Effector memory CD8-positive, alpha-beta T cell (primary cell): ENCODE measurements at places on chromosomes 2 and 18.

DNA sequence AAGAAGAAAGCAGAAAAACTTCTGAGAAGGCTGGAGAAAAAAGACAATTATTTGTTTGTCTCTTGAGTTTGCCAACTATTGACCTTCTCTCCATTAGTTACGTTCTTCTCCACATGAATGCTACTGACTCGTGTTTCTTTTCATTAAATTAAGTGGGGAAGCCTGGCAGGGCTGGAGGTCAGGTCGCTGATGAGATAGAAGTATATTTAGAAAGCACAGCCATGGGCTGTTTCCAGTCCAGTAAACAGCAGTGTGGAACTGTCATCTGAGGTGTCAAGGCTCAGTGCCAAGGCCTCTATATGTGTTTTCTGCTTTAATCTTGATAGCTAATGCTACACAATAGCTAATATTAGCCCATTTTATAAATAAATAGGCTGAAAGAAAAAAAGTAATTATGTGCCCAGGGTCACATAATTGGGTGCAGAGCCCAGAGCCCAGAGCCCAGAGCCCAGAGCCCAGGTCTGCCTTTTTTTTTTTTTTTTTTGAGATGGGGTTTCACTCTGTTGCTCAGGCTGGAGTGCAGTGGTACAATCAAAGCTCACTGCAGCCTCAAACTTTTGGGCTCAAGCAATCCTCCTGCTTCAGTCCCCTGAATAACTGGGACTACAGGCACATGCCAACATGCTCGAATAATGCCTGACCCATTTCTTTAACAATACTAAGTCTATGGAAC lies 6.3 kb downstream of the MSGN1 start:
- DNase-seq = no peak

DNA sequence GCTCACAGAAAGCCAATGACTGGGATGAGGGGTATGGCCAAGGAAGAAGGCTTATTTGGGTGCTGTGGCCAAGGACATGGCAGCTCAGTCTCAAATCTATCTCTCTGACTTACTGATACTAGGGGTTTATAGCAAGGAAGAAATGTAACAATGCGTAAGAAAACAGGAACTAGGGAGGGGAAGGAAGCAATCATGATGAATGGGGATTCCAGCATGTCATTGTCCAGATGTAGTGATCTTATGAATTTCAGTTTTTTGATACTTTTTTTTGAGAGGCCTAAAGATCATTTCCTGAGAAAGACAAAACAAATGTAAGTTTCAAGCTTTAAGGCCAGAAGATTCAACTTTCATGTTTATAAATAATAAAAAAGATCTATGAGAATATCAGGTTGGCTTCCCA lies 298.6 kb upstream of the FAM98A start:
- no peak for DNase-seq

DNA sequence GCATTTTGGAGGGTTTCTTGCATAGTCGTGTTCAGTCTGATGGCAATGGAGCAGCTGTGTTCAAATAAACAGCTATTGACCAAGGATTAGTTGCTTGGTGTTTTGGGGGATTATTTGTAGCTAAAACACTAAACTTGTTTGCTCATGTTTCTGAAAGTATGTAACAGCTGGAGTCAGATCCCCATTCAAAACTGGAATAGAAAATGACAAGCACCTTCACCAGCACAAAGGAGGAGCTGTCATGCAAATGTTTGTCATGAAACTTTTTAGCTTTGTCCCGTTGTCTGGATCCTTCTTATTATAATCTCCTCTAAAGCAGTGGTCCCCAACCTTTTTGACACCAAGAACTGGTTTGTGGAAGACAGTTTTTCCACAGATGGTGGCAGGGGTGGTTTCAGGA lies 96.9 kb upstream of the ZNF236 start:
- DNase-seq = no peak

- no peak for DNase-seq
Measured at GRCh38 chr2:15259356-15259756, 301.8 kb downstream of the NBAS start.

DNA sequence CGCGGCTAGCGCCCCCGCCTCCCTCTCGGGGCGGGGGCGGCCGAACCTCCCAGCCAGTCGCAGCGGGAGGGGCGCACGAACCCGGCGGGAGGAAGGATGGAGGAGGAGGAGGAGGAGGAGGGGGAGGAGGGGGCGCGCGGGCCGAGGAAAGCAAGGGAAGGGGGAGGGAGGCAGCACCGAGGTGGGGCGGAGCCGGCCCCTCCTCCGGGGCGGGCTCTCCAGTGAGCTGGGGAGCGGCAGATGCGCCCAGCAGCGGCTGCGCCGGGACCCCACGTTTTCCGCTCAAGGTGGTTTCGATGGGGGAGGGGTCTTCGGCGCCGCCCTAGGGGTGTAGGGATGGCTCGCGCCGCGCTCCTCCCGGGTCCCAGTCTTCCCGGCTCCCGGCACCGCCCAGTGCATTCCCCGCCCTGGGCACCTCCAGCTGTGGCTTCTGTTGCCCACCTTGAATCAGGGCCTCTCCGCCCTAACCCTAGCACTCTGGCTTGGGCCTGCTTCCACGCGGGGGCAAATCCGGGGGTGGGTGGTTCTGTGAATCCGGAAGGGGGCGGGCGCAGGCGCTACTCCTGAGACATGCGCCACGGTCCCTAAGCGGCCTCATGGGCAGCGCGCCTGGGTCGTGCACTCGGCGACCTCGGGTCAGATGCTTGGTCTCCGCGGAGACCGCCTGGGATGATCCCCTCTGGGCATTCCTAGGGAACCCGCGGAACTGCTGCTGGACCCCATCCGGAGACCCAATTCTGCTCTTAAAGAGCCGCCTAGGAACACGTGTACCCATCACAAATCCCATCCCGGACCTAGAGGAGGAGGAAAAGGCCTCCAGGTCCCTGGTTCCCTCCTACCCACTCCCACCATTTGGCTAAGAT lies at the start of gene FBXO41:
FBXO41 (minus strand) TSS at position 183 of the 863 bp plus-strand sequence. CDS start 14,848 bp downstream, outside the sequence.
- peak; percentile 52 for DNase-seq

GRCh38 chr2:134499307-134499926 lies 219.4 kb downstream of the TMEM163 start:
- DNase-seq = no peak

- DNase-seq = no peak
Measured at GRCh38 chr18:13406736-13407135, 188.2 kb downstream of the LDLRAD4 start.

DNA sequence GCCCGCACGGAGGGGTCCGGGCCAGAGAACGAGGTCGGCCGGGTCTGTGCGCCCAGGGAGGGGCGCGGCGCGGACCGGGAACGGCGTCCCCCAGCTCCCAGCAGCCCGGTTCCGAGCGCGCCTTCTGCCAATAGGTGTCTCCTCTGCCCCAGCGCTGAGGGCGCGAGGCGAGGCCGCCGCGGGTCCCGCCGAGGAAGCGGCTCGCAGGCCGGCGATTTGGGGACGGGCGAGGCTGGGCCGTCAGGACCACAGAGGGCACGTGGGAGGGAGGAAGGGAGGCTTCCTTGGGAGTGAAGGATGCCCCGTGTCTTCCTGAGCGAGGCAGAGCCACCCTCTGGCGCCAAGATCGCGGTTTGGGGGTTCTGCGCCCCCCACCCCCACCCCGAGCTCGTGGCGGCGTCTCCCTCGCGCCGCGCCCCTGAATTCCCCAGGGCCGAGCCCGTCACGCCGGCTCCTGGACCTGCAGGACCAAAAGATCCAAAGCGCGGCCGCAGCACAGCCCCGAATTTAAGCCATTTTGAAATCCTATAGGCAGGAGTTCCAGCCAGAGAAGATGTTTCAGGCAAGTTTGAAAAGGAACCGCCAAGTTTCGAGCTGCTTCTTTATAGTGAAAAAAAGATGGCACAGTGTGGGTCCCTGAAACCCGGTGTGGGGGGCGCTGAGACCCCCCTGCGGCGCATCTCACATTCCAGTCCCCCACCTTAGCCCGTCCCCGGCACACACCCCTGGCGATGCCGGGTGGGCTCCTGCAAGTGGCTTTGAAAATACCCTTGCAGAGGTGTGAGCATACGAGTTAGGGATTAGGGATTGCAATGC lies 909 bp downstream of the NFATC1 start:
- DNase-seq = no peak

DNA sequence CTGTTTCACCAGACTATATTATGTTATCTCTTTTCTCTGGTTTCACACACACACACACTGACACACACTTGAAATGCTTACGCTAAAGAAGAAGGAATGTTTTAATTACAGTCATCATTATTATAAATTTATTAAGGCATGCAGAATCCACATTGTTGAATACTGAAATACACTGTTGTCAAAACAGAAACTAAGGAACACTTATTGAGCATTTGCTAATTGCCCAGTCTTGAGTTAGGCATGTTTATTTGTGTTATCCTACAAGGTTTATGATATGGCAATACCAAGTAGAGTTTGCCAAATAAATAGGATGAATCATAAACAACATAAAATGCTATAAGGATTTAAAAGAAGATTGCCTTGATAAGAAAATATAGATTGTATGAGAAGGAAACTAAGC lies 917.0 kb upstream of the PIK3C3 start:
- no peak for DNase-seq

DNA sequence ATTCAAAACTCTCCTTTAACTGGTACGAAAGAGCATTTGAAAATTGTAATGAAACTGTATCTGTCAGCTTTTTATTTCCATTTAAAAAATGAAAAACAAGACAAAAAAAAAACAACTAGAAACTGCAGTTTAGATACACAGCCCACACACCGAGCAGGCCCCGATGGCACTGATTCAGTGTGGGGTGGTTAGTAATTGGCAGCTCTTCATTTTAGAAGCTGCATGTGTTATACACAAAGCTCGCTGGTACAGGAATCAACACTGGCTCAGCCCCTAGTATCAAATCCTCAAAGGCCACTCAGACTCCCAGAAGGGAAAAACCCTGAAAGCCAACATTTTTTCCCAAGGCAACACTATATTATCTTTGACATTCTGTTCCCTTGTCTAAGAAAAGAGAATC lies 30.5 kb upstream of the RMDN2 start:
- no peak for DNase-seq

DNA sequence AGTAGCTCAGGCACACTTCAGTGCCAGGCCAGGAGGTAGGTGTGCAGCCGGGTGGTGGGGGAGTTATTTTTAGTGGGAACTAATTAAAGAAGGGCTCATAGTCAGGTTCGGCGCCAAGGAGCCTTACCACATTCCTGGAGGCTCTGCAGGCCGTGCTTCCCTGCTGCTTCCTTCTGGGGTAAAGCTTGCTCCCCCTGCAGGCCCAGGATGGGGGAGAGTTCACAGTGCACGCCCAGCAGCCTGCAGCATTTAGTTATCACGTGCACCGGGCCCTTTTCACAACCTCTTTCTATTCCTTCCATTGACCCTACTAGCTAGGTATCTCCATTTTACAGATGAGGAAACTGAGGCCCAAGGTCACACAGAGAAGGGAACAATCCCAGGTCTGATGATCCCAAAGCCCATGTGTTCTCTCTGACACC lies 2.5 kb downstream of the KCNF1 start:
- DNase-seq = no peak
